ENCODE measurements at places on chromosomes 7 and 10.
A peak's percentile ranks its signal among the peaks of the same experiment; 100 is the strongest.

- DNase-seq: no peak
Observed at GRCh38 chr10:43648095-43648397, 635 bp downstream of the ZNF32 start.

DNA sequence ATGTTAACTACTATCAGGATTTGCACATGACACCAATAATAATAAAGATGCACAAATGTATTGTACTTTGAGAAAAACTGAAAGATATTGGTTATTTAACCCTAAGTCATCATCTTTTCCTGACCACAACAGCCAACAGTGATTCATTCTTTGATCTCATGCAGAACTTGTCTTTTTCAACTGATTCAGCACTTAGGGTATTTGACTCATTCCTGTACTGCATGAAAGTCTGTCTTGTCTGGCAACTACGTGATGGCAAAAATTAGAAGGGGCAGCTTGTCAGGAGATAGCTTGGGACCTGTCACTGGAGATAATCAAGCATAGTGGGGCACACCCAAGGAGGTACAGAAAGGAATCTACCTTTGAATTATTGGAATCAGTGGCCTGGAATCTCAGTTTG is 77.8 kb upstream of the LRRC17 start:
- DNase-seq: no peak

- DNase-seq: no peak
Observed at GRCh38 chr10:132668048-132668394, 117.9 kb downstream of the NKX6-2 start.

DNA sequence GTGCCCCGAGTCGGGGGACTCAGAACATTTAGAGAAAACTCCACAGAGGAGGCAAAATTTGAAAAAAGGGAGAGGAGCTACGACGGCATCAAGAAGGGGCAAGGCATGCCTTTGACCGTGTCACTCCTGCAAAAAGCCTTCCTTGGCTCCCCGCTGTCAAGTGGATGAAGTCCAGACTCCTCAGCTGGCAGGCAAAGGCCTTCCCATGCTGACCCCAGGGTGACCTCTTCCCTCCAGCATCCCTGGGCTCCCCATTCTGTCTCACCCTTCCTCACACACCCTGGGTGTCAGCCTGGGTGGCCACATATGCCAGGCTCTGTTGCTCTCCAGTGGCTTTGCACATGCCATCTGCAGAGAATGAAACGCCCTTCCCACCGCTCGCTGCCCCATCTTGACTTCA is 88.4 kb upstream of the ZMIZ1 start:
- DNase-seq: no peak

- DNase-seq: no peak
Observed at GRCh38 chr10:5828725-5829124, 15.5 kb upstream of the GDI2 start.

DNA sequence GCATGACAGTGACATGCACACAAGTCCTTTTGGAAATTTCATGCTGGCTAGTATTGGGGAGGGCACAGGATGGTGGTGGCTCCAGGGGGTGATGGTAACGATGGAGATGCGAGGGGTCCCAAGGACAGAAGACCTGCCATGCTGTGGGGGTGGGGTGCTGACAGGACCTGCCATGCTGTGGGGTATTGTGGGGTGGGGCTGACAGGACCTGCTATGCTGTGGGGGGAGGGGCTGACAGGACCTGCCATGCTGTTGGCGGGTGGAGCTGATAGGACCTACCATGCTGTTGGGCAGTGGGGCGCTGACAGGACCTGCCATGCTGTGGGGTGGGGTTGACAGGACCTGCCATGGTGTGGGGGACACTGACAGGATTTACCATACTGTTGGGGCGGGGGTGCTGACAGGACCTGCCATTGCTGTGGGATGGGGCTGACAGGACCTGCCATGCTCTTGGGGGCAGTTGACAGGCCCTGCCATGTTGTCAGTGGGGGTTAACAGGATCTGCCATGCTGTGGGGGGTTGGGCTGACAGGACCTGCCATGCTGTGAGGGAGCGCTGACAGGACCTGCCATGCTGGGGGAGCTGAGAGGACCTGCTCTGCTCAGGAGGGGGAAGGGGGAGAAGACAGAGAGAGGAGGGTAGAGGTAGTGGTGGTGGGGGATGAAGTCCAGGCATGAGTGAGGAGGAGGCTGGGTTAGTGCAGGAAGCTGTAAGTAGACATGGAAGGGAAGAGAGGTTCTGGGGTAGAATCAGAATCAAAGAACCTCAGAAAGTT is 36.2 kb upstream of the RET start:
- DNase-seq: no peak

GRCh38 chr10:58106211-58107035 is 161.3 kb downstream of the IPMK start:
- DNase-seq: no peak

DNA sequence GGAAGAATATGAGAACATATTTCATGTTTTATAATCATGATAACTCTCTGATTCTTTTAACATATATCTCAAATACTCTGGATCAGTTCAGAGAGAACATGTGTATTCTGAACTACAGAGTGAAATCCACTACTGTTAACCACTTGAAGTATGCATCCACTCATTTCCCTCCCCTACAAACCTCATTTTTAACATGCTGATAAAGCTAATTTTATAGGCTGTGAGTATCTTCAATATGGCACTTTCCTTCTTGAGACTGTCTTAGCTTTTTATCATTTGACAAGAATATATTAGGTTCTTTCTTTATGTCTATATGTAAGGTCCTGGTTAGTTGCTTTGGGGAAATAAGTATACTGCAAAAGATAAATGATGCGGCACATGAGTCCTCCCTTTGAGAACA is 154.8 kb downstream of the MLLT10 start:
- DNase-seq: no peak

- DNase-seq: no peak
Observed at GRCh38 chr7:14685167-14685566, 217.4 kb downstream of the DGKB start.

GRCh38 chr10:3781468-3782145 is 3.4 kb downstream of the KLF6 start:
- no peak for DNase-seq

GRCh38 chr7:786472-787255 is 45.6 kb upstream of the SUN1 start:
- peak; percentile 68 for DNase-seq

DNA sequence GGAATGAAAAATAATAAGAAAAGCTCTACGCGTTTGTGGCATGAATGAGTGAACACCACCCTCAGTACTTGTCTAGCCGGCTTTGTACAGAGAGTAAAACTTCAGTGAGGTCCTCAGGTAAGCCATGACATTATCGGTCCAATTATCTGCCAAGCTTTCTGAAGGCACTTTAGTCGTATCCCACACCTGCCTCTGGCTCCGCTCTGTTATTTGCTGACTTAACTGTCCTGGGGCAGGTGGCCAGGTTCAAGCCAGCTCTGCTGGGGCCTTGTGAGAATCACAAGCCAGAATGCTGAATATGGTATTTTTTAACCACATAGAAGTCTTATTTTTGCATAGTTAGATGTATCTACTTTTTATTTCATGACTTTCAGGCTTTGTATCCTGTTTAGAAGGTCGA is 66.0 kb upstream of the FHIP2A start:
- no peak for DNase-seq

DNA sequence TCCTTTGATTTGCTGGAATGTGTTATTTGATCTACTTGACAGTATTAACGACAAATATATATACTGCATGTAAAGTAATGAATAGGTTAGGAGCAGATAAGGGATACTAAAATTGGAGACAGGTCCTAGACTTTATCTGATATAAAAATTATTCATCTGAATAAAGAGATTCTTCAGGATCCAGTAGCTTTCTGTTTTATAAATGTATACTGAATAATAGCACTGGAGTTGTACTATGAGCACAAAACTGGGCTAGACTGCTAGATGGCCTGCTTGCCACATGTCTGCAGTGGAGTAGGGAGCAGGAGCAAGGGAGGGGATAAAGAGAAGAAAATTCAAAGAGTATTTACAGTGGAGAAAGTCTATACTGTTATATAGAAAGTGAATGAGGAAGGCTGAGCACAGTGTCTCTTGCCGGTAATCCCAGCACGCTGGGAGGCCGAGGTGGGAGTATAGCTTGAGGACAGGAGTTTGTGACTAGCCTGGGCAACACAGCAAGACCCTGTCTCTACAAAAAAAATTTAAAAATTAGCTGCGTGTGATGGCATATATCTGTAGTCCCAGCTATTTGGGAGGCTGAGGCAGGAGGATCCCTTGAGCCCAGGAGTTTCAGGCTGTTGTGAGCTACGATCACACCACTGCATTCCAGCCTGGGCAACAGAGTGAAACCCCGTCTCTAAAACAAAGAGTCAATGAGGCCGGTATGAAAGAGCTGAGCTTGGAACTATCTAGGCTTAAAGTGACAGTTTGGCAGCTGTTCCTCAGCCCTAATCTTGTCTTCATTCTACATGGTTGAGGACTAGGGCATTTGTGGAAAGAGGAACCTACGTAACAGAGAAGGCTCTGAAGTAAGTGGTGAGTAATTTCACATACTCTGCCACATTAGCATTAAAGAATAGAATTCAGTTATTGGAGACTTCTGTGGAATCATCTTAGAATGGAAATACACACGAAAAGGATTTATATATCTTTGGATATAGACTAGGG is 41.8 kb downstream of the CD36 start:
- DNase-seq: no peak

GRCh38 chr7:47446871-47447466 is 134.9 kb downstream of the TNS3 start:
- no peak for DNase-seq

DNA sequence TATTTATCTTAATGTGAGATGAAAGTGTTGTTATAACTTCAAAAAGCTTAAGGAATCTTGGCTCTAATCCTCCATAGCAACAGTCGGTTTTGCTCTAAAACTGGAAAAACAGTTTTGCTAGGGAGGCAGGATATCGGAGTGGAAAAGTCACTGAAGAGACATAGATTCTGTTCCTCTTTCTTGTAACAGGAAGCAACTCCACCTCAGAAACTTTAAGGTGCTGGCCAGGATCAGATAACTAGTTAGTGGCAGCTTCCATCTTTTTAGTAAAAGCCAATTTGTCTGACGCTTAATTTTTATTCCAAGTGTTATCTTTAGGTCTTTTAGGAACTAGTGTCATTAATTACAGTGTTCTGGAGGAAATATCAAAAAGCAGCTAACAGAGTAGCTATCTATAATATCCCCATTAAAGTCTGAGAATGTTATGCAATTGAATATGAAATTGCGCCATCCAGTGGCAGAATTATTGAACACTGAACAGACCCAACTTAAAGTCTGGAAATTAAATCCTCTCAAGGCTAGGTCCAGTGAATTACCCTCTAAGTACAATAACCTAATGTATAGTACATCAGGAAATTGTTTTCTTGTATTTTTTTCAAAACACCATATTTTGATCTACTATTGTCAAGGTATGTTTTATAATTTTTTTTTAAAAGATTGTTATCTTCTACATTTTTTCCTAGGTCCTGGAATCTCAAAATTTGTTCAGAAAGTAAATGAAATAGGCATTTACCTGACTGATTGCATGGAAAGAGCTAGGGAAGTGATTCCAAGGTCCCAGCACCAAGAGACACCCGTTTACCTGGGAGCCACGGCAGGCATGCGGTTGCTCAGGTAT is 65.9 kb upstream of the CC2D2B start:
- no peak for DNase-seq

GRCh38 chr7:1276626-1277175 is 44.0 kb downstream of the UNCX start:
- no peak for DNase-seq

GRCh38 chr10:80356563-80356988 is at the start of the genes DYDC1 and DYDC2:
TSS of gene DYDC1 (minus strand) at chr10:80356755. CDS start at chr10:80352601, 4,154 bp downstream.
TSS of gene DYDC2 (plus strand) at chr10:80356781. CDS start at chr10:80362444, 5,663 bp downstream.
- peak; percentile 9 for DNase-seq

DNA sequence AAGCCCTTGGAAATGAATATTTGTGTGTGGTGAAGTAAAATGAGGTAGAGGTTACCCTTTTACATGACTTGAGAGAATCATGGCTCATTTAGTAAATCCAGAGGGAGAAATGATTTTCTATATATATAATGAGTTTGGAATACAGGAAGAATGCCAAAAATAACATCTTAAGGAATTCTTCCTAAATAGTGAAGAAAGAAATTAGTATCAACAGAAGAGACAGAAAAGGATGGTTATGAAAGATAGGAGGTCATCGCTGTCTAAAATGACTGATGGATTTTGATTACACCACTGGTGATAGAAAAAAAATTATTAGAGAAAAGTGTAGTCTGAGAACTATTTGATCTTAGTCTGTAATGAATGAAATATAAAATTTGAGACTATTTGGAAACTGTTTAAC is 283.0 kb downstream of the ADK start:
- no peak for DNase-seq

DNA sequence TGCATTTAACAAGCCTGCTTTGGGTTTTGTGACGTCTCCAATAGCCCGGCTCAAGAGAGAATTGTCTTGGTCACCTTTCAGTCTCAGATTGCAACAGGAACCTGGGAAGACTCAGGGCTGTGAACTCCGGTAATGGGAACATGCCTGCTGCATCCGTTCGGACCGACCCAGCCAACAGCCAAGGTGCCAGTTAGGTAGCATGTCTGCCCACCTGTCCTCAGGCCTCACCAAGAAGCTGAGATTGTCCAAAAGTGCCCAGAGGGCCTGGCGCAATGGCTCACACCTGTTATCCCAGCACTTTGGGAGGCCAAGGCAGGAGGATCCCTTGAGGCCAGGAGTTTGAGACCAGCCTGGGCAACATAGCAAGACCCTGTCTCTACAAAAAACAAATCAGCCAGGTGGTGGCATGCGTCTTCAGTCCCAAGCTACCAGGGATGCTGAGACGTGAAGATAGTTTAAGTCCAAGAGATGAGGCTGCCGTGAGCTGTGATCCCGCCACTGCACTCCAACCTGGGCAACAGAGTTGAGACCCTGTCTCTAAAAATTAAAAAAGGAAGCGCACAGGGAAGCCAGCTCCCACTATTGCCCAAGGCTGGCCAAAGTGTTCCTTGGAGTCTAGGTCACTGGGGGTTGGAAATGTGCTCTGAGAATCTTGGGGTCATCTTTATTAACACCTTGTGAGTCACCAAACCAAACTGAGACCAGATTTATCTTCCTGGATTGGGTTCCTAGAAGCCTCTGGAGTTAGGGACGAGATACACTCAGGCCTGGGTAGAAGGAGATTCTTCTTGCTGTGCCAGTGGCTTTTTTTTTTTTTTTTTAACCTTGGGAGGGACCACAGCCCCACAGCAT is 26.9 kb downstream of the BAG3 start:
- DNase-seq: no peak

DNA sequence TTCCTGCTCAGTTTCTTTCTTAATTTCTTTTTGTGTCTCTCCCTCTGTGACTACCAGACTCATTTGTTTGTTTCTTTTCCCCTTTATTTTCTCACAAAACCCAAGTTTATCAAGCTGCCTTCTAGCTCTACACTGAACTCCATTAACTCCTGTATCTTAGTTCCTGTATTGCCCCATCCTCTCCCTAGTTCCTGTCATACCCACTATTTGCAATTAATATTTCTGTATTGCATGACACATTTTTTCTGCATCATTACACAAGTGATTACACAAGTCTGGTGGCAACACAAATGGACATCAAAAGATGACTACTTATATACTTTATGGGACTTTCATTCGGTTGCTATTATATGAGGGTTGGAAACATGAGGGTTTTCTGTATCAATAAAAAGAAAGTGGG is 26.9 kb upstream of the OR9A4 start:
- peak; percentile 58 for DNase-seq
